ENCODE measurements at places on chromosomes 11 and 22.

- no peak for DNase-seq
These were observed 30.5 kb downstream of the IFT27 start for GRCh38 chr22:36745301-36745995.

DNA sequence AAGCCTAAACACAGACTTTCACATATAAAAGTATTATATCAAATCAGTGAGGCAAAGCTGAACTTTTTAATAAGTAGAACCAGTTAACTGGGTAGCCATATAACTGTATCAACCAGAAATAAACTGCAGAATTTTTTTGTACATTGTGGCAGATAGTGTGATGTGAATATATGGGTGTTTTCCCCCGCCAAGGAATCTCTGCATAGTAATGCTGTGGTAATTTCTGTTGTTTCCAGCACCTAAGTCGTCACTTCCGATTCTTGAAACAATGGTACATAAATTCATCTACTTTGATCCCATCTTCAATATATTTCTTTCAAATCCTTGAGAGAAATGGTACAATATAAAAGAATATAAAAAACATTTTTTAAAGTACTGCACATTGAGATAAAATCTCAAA is 39.6 kb downstream of the NARS2 start:
- DNase-seq: no peak

- no peak for DNase-seq
These were observed 2.6 kb upstream of the PATL1 start for GRCh38 chr11:59671471-59671870.

- DNase-seq: no peak
These were observed 61.3 kb downstream of the PPME1 start for GRCh38 chr11:74232311-74232950.

- DNase-seq: no peak
These were observed 31.9 kb upstream of the NRGN start for GRCh38 chr11:124707829-124708228.

DNA sequence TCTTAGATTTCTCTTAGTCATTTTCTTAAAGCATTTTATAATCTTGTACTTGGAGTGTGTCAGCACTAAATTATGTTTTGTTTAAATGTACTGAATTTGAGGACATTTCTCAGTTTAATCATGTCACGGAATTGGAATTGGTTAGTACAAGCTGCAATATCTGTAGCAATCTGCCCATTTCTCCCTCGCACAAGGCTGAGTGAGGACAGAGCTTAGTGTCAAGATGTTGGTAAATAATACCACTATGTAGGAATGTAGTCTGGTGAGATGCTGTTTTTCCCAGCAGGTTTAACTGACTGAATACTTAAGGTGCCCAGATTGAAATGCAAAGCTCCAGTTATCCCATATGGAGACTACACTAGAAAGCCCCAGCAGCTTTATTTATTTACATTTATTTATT is 30.6 kb downstream of the SREBF2 start:
- no peak for DNase-seq

DNA sequence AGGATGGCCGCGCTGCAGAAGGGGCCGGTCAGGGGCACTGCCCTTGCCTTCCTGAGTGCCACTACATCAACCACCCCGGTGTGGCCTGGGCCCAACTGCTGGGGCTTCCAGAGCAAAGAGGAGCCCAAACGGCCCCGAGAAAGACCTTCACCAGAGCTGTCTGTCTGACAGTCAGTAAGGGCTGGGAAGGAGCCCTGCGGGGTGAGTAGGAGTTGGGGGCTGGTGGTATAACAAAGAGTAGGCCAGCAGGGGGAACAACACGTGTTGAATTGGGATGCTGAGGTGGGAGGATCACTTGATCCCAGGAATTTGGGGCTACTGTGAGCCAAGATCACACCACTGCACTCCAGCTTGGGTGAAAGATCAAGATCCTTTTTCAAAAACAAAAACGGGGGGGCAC is 3.9 kb downstream of the GSTT4 start:
- DNase-seq: no peak

DNA sequence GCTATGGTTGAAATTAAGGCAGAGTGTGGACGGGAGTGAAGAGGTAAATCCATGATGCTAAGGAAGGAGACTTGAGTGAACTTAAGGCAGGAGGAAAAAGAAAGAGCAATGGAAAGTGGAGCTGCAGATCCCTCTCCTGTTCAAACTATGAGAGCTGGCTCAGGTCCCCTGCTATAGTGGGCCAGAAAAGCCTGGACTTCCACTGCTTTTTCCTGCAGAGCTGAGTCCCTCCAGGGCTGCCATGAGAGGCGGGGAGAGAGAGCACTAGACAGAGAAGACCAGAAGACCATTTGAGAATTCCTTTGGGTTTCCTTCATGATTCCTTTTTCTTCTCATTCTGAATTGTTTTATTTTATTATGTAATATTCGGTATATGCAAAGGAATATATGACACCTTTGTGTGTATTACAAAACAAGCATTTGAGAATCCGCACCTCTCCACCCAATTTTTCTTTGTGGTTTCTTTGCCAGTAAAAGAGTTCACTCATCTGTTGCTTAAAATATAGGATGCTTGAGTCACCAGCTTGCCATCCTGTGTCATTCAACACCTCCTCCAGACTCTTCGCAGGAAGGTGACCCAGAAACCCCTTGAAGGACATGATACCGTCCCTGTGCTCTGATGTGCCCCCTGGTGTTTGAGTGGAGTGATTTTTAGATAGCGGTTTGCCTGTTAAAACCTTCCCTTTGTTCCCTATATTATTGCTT is 24.4 kb downstream of the SREBF2 start:
- peak; percentile 61 for DNase-seq

DNA sequence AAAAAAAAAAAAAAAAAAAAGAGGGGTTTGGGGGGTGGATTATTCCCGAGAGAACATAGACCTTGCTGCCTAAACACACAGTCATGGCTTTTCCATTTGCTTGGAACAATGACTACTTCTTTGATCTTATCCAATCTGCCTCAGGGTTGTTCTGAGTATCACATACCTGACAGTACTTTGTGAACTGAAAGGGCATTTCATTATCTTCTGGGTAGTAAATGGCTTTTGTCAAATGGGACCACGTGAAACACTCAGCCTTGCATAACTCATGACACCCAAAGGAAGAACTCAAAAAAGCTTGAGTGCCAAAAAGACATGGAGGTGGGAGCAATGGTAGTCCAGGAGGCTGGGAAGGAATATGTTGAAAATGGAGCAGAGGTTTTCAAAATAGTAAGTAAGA is 123.2 kb upstream of the BID start:
- no peak for DNase-seq

- no peak for DNase-seq
These were observed 29.7 kb upstream of the TEF start for GRCh38 chr22:41352058-41352457.

- DNase-seq: no peak
These were observed 3.4 kb downstream of the P2RY2 start for GRCh38 chr11:73221451-73221850.

- DNase-seq: no peak
These were observed 26.7 kb downstream of the ALG8 start for GRCh38 chr11:78112582-78113275.

DNA sequence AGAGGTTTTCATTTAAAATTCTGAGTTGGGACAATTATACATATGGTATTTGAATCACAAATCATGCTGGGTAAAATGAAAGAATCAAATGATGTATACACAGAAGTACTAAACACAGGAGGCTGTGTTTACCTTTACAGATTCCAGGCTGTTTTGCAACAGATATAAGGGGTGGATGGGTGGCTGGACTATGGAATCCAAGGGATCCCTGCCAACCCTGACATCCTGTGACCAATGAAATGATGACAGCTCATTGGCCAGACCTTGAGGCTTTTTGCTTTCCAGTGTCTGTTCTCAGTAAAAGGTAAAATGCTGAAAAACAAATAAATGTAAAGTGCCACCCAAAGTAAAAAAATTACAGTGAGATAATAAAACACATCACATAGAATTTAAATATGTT is 3.3 kb upstream of the DDI1 start:
- no peak for DNase-seq

DNA sequence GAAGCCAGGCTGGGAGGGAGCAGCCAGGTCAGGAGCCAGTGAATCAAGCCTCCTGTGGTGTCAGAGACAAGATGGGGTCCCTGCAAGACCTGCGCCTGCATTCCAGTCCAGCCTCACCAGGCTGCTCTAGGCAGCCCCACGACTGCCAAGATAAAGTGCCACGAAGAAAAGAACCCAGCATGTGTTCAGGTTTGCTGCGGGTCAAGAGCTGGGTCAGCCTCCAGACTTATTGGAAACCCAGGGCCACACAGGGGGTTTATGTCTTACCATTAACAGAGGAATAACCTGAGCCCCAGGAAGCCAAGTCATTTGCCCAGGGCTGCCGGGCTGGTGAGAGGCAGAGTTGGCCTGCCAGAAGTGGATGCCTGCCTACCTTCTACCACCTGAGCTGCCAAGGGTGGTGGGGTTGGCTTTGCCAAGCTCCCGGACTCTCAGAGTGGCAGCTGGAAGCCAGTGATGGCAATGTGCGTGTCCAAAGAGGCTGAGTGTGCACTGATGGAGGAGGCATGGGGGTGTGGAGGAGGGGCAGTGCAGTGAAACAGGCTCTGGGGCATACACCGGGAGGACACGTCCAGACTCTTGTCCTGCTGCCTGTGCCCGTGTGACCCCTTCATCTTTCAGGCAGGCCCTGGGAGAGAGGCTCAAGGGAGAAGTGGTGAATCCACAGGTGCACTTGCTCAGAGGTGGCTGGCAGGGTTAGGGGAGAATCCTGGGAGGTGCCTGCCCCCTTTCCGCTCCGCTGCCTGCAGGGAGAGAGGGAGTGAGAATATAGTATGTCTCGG is 1.7 kb downstream of the RASD2 start:
- no peak for DNase-seq

DNA sequence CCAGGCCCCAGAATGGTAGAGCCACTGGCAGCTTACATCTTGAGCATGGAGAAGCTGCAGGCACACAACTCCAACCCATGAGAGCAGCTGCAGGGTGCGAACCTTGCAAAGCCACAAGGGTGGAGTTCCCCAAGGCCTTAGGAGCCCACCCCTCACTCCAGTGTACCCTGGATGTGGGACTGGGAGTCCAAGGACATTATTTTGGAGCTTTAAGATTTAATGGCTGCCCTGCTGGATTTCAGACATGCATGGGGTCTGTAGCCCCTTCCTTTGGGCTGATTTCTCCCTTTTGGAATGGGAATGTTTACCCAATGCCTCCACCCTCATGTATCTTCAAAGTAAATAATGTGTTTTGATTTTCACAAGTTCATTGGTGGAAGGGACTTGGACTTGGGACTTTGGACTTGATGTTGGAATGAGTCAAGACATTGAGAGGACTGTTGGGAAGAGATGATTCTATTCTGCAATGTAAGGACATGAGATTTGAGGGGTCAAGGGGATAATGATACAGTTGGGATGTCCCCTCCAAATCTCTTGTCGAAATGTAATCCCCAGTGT is 1.1 kb upstream of the KRTAP5-7 start:
- DNase-seq: no peak

- no peak for DNase-seq
These were observed 18.2 kb downstream of the KCTD17 start for GRCh38 chr22:37069719-37070118.

DNA sequence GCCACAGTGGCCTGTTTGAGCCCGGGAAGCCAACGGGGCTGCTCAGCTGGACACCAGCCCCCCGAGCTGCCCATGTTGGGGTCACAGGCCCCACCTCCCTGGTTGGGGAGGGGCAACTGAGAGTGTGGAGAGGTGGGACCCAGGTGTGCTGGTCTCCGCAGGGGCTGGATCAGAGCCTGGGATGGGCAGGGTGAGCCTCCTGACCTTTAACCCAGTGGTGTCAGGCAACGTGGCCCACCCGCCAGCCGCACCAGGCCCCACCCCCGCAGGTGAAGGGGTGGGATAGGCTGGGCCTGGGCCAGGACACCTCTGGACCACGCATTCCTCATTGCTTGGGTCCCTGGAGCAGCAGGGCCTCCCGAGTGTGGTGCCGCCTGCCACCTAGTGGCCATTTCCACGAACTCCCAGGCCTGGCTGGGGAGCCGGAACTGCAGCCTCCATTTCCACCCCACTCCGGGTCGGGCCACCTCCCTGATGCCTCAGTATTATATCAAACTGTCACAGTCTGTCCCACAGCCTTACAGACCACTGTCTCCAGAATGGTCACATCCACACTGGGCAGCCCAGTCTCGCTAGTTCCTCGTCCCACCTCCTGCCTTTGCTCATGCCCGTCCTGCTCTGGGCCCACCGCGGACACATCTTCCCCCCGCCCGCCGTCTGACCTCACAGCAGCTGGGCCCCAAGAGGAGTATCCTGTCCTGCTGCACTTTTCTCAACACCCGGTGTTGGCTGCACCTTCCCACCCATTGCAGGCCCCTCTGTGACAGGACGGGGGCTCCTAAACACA is 13.3 kb upstream of the PPP6R3 start:
- DNase-seq: peak; percentile 77

GRCh38 chr22:43980996-43981395 is 25.8 kb downstream of the SAMM50 start:
- DNase-seq: no peak

DNA sequence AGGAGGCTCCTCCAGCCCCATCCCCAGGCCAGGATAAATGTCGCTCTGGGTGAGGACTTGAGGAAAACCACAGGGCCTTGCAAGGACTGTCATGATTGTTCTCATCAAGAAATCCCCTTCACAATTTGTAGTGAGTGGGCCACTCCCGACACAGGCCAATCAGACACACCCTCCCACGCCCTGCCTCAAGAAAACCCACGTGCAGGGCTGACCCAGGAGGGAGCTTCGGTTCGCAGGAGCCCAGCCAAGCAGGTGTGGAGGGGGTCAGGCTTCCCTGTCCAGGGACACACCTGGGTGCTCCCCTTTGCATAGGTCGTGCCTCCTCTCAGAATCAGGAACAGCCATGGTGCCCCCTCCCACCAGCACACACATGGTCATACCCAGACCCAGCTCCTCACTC is 43.2 kb downstream of the SHANK2 start:
- no peak for DNase-seq

DNA sequence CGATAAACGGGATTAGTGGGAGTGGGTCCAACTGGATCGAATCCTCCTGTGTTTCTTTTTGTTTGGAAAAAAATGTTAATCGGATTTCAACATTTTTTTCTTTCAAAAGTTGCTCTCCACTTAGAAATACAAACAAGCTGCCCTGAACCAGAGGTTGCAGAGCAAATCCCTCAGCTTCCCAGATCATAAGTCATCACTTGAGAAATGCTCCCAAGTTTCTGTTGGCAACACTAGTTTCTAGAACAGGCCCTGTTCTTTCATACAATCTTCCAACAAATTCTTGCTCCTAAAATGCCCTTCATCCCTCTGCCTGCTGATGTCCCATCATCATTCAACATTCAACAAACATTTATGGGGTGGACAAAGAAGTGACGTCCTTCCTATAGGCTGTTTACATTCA is 1.3 kb upstream of the MLC1 start:
- DNase-seq: no peak

- DNase-seq: no peak
These were observed 5.6 kb downstream of the UVRAG start for GRCh38 chr11:75820645-75821044.

- no peak for DNase-seq
These were observed 53.0 kb upstream of the RDX start for GRCh38 chr11:110349138-110349996.

DNA sequence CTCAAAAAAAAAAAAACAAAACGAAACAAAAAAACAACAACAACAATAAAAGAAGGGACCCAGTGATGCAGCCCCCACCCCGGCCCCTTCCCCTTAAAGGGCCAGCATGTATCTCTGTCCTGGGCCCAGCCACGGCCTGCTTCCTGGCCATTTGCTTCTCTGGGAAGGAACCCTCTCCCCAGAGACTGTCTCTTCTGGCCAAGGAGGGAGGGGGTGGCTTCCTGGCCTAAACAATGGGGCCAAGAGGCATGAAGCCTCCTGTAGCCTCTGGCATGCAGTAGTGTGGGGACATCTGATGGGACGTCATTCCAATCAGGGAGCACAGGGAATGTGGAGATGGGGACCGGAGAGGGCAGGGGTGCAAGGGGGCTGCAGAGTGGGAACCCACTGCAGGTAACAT is 25.5 kb upstream of the PDGFB start:
- no peak for DNase-seq
